ENCODE measurements at places on chromosomes 1 and 21.

DNA sequence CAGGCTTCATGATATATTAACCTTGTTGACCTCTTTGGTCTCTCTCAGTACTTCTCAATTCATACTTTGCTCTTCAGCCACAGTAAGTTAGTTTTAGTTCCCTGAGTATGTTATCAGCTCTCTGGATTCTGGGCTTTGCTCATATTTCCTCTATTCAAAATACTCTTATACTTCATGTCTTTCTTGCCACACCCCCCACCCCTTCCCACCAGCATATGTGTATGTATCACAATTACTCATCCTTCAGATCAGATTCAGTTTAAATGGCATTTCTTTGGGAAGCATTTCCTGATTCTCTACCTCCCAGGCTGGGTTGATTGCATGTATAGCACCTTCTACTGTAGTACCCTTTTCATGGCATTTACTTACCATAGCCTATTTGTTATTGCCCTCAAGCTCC lies 28.3 kb downstream of the SLC30A7 start:
- DNase-seq, result no peak

GRCh38 chr1:245325922-245326795 lies 171.4 kb downstream of the KIF26B start:
- no peak for DNase-seq

DNA sequence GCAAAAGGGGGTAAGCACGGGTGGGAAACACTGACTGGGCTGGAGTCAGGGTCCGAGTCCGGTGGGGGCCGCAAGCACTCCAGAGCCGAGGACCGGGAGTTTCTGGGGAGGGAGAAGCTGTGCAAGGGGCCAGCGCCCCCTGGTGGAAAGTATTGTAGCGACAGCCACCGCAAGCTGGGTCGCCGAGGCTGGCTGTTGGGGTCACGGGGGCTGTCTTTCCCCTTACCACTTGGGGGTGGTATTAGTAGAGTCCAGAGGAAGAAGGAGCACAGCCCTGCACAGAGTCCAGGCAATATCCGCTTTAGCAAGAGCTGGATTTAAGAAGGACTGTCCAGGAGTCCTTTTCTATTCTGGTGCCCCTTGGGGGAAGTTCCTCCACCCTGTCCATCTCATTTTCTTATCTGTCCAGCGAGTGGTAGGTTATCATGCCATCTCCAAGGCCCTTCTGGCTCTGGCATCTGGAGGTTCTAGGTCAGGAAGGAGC lies 17.9 kb upstream of the ETV3 start:
- DNase-seq, result no peak

GRCh38 chr1:37465593-37466517 lies 8.5 kb upstream of the ZC3H12A start:
- DNase-seq, result no peak
